ENCODE measurements at places on chromosomes 3 and 15.

DNA sequence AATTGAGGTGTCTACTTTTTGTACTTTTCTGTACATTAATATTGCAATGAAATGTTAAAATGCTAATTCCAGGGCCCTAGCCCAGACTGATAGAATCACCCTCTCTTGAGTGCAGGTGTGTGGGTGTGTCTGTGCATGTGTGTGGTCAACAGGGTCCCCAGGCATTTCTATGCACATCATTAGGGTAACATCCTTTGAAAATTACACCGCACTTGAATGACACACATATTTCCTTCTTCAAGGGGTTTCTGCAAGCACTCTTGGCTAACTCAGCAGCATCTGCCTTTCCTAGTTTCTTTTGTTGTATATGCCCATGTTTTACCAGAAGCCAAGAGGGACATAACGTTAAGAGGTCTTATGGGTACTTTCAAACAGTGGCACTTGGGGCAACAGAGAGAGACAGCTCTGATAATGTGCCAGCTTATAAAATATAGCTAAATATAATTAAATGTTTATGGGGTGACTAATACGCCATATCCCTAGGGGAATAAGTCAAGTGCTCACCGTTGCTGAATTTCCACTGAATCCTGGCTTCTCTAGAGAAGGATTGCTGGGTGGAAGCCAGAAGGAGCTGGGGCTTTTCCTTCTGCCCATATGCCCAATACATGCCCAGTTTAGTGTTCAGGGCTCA lies 54.5 kb upstream of the LRIG1 start:
- no peak for DNase-seq

DNA sequence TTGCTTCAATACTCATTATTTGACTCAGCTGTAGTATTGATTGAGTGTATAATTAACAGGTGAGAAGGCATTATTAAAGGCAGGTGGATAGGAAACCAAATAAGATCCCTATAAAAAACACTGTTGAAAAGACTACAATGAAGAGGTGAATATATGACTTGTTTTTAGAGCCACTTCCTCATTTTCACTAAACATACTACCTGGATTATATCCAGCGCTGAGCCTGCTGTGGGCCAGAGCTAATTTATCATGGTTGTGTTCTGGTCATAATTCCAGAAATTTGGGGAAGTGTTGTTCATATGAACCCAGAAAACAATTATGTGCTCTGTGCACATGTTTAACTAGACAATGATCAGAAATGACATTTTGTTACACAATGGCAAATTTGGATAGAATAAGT lies 235.3 kb upstream of the MME start:
- DNase-seq = no peak

DNA sequence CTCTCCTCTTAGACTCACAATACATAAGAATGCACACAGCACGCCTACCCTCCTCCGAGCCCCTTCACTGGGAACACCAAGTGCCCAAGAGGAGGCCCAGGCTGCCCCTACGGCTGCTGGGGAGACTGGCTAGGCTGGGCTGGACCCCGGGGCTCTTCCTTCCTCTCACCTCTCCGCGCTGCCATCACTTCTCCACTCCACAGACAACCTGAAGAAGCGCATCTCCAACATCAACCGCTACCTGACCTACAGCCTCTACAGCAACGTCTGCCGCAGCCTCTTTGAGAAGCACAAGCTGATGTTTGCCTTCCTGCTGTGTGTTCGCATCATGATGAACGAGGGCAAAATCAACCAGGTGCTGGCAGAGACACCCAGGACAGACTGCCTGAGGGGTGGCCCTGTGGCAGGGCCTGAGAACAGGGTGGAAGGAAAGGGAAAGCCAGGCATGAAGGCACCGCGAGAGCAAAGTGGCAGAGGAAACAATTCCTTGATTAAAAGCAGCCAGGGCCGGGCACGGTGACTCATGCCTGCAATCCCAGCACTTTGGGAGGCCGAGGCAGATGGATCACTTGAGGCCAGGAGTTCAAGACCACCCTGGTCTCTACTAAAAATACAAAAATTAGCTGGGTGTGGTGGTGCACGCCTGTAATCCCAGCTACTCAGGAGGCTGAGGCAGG lies 51.6 kb downstream of the SEMA3G start:
- no peak for DNase-seq

GRCh38 chr3:129256270-129256669 lies 6.9 kb downstream of the COPG1 start:
- DNase-seq = no peak

GRCh38 chr3:179452872-179453271 lies 1.6 kb upstream of the GNB4 start:
- no peak for DNase-seq

- no peak for DNase-seq
These were observed 58.7 kb upstream of the TBC1D5 start for GRCh38 chr3:17801131-17801530.

DNA sequence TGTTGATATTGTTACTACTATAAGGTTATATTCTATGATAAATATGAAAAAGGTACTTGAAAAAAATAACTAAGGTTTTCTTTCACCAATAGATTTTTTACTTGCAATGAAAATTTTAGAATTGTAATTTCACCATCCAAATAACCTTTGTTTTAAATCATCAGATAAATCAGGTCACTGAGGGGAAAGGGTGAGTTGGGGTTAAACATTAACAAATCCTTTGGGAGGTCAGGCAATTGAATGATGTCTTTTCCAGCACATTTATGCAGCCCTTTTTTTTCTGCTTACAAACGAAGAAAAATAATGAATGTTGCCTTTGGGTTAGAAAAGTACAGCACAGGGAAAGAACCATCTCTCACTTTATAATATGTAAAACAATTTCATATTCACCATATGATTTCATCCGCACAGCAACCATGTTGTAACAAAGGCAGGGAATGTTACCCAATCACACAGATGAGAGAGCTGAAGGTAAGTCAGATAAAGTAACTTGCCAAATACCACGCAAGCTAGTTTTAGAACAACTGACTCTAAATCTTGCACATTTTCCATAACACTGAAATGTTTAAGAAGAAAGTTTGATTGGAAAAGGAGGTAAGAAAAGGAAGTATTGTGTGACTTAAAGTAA lies 151.3 kb downstream of the FGF12 start:
- DNase-seq = no peak

- DNase-seq = no peak
These were observed 475 bp downstream of the SPSB4 start for GRCh38 chr3:141051443-141052200.

- no peak for DNase-seq
These were observed 39.2 kb downstream of the LRRC49 start for GRCh38 chr15:70931821-70932220.

DNA sequence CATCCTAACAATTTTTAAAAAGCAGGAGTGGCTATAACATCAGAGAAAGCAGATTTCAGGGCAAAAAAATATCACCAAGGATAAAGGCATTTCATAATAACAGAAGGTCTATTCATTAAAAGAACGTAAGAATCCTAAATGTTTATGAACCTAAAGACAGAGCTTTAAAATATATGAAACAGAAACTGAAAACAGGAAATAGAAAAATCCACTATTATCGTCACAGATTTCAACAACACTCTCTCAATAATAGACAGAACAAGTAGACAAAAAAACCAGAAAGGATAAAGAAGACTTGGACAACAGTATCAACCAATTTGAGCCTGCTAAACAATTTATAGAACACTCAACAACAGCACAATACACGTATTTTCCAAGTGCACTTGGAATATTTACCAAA lies 71.4 kb downstream of the FBXL22 start:
- no peak for DNase-seq

DNA sequence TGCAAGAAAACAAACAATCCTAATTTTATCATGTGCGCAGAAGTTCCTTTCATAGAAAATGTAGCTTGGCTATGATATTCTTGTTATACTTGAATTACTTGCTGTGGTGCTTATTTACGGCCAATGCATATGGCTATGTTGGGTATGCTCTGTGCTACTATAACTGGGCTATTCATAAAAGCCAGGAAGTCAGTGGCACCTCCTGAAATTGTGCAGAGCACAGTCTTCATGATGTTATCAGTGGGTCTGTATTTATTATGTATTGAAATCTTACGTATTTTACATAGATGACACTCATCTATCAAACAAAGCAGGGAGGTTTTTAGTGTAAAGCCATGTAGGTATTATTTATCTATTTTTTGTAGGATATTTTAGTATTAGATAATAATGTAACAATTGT lies 196.5 kb upstream of the NAALADL2 start:
- DNase-seq = no peak
